Activated CD8-positive, alpha-beta memory T cell treated with anti-CD3 and anti-CD28 coated beads for 4 hours (primary cell): ENCODE measurements at places on chromosomes 6 and 20.

- DNase-seq, result no peak
Measured at GRCh38 chr6:118768904-118769325, 117.5 kb upstream of the CEP85L start.

DNA sequence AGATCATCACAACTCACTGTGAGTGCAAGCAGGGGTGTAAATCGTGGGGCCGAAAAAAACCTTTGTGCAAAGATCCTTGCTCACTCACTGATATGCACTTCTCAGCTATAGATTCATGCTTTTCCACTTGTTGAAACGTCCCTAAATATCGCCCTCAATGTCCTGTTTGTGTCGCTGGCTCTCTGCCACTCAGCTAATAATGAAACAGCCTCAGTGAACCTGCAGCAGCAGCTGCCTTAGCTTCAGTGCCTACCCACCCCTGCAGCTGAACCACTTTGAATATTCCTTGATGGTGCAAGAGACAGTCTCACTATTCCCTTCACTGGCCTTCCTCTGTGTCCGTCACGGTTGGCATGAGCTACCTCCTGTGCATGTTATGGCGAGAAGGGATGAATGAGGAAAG is 128.9 kb upstream of the NAA20 start:
- no peak for DNase-seq

DNA sequence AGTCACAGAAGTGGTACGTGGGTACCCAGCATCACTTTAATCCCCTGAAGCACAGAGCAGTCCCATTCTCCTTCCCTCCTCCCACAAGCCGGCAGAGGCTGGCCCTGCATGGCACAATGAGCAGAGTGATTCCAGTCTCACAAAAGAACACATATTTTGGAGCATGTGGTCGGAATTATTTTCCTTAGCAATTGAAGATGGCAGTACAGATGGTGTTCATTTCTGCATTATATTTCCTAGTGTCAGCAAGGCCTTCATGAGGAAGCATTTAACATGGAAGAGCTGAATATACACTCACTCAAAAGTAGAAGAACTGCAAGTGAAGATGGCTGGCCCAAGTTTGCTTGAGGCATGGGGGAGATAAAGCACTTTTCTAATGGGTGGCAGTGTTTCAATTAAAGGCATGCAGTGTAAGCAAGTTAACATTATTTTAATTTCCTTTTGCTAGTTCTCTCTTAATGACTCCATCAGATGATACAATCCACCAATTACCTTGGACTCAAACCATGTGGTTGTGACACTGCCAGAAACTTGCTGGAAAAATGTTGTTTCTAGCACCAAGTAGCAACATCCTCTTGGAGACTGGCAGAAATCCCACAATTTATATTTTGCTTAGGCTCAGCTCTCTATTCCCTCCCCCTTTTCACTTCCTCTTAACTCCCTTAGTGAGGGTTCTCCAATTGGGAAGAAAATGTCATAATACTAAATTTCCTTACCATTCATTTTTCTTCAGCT is 74.4 kb downstream of the ARHGAP18 start:
- DNase-seq, result no peak

DNA sequence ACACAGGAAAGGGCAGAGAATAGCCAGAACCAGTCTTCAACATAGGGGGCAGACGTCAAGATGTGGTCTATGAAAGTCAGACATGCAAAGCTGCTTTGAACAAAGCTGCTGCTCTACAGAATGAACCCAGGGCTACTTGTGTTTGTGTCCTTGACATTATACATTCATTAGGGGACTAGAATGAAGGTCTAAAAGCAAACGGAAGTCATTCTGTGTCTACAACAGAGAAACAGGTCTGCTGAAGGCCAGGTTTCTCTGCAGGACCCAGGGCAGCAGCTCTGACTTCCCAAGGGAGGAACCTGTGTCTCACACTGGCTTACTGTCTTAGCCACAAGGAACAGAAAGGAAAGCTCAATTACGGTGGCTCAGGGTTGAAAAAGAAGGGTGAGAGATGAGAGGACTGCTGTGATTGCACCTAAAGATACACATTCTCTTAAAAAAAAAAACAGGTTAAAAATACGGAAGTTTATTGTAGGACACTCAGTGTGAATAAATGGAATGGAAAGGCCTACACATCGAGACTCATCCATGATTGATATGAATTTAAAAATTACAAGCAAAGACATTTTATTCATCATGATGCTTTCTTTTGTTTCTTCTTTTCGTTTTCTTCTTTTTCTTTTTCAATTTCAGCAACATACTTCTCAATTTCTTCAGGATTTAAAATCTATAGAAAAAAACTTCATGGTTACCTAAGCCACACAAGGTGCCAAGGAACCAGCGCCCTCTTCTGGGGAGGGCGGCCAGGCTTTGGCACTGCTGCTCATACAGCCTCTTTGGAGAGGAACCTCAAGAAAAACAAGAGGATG is 6.7 kb downstream of the PSMA7 start:
- peak; percentile 48 for DNase-seq

DNA sequence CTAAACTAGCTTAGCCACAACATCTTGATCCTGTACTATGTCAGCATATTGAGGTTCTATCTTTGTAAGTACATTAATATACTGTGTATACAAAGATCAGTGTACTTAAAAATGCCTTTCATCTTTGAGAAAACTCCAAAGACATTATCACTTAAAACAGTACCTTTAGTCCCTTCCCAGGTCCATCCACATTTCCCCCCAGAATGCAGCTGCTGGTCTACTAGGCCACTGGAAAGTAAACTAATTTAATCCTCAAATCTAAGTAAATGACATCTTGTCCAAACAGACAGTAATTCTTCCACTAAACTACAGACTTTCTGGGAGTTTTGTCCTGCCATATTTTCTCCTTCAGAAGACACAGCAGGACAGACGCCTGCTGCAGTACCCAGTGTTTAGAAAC is 68.7 kb downstream of the SYCP2 start:
- no peak for DNase-seq

- DNase-seq, result no peak
Measured at GRCh38 chr6:132910759-132911158, 96.4 kb downstream of the RPS12 start.

GRCh38 chr6:163954088-163954775 is 539.7 kb downstream of the QKI start:
- no peak for DNase-seq

DNA sequence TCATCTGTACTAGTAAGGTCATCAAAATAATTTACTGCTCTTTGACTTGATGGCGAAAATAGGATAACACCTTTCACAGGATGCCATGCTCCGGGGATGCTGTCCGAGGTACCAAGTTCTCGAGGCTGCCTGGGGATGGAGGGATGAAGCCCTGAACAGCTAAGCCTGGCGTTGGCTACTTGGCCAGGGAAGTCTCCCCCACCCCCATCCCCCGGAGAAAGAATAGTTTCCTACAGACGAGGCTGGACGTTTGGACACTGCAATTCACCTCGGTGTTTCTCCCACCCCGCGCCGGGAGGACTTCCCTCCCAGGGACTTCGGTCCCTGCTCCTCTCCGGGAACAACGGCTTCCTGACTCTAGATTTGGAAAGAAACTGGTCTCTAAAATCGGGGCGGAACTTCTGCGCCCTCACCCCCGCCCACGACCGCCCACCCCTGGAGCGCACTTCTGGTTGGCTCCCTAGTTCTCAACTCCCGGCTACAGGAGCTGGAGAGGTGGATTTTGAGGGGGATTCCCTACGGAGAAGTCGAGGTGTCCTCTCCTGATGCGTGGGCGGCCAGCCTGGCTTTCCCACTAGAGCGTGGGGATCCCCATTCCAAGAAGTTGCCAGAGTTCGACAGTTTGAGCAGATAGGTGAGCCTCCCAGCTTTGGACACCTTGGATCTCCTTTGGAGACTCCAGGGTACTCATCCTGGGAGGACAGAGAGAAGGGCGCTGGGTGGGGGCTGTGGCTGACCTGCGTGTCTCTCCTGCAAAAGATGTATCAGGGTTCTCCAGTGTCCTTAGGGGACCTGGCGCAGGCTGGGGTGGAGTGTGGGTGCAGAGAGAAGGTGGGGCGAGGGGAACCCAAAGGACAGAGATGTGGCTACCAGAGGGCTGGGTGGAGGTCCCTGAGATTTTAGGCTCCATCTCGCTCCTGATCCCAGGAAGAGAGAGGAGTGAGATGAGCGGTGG is 1.1 kb downstream of the PCSK2 start:
- DNase-seq, result no peak

- DNase-seq, result no peak
Measured at GRCh38 chr6:89723046-89723445, 84.5 kb upstream of the LYRM2 start.

- DNase-seq, result no peak
Measured at GRCh38 chr20:54506643-54507042, 31.2 kb downstream of the DOK5 start.

DNA sequence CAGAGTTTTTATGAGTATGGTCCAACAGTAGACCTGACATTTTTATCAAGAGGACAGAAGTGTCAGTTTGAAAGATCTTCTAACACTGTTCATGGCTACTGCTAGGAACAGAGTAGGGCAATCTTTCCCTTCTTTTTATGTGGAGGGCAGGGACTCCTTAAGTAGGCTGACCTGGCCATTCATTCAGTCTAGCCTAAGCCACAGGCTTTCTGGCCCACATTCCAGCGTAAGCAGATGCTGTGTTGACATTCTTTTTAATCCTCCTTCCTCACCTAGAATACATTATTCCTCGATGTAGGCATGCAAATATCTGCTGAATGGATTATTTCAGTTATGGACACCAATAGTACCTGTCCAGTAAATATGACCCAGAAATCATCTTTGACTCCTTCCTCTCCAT is 188.3 kb downstream of the ATXN1 start:
- no peak for DNase-seq
